ENCODE measurements at places on chromosomes 7 and 10.

- no peak for DNase-seq
Measured at GRCh38 chr10:47025540-47026300, 114.5 kb downstream of the PTPN20 start.

DNA sequence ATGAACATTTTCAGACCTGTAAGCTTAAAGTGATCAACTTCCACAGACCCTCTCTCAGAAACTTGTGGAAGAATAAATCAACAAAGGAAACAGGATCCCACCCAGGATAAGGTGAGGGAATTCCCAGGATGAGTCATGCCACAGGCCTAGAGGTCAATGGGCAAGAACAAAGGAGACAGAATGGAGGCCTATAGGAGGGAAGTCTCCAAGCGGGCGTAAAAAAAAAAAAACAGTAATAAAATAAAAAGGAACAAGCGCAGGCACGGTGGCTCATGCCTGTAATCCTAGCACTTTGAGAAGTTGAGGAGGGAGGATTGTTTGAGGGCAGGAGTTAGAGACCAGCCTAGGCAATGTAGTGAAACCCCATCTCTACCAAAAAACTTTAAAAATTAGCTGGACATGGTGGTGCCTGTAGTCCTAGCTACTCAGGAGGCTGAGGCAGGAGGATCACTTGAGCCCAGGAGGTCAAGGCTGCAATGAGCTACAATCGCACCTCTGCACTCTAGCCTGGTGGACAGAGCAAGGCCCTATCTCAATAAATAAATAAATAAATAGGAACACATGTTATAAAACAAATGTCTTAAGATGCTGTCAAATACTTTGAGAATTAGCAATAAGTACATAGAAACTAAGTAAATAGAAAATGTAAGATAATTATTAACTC lies 8.4 kb downstream of the SORBS1 start:
- no peak for DNase-seq

GRCh38 chr7:47420122-47420780 lies 161.7 kb downstream of the TNS3 start:
- no peak for DNase-seq

DNA sequence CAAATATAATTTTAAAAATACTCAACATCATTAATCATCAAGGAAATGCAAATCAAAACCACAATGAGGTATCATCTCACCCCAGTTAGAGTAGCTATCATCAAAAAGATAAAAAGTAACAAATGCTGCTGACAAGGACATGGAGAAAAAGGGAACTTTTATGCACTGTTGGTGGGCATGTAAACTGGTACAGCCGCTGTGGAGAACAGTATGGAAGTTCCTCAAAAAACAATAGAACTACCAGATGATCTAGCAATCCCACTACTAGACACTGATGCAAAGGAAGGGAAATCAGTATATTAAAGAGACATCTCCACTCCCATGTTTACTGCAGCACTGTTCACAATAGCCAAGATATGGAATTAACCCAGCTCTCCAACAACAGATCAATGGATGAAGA lies 384.5 kb downstream of the PLXDC2 start:
- no peak for DNase-seq

Measured in stimulated activated CD8-positive, alpha-beta memory T cell treated with anti-CD3 and anti-CD28 coated beads, Interleukin-15, amount 100 ng/mL, for 24 hours (primary cell).